ENCODE measurements at places on chromosomes 16 and 17.

DNA sequence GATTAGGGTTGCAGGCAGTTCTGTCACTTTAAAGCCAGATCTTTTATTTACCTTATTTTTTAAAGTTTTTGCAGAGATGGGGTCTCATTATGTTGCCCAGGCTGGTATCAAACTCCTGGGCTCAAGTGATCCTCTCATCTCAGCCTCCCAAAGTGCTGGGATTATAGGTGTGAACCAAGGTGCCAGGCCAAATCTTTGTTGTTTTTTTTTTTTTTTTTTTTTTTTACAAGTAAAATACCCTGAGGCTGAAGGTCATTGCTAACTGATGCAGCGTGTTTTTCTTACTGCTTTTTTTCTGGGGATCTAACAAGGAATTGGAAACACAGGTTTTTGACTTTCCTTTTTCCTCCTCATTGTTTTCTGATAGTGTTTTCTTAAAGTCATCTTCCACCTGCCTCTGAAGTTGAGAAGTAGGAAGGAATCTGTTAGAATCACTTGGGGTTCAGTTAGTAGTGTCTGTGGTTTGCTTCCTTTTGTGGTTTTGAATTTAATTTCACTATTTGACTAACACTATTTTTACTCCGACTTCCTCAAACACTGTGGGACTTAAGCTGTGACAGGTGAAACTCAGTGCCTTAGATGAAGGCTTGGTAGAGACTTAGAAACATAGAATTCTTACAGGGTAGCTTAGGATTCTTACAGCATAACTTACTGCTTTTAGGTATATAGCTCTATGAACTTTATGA is 22.2 kb downstream of the CLTC start:
- DNase-seq, result no peak

GRCh38 chr16:73053364-73054124 is 5.6 kb upstream of the ZFHX3 start:
- no peak for DNase-seq

DNA sequence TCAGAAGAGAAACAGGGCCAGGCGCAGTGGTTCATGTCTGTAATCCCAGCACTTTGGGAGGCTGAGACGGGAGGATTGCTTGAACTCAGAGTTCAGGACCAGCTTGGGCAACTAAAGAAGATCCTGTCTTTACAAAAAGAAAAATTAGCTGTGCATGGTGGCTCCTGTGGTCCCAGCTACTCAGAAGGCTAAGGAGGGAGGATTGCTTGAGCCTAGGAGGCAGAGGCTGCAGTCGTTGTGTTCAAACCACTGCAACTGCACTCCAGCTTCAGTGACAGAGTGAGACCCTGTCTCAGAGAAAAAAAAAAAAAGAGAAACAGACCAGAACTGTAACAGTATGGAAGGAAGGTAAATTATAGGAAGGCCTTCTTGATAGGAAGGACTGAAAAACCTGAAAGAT is 10.3 kb downstream of the ARL4D start:
- no peak for DNase-seq

DNA sequence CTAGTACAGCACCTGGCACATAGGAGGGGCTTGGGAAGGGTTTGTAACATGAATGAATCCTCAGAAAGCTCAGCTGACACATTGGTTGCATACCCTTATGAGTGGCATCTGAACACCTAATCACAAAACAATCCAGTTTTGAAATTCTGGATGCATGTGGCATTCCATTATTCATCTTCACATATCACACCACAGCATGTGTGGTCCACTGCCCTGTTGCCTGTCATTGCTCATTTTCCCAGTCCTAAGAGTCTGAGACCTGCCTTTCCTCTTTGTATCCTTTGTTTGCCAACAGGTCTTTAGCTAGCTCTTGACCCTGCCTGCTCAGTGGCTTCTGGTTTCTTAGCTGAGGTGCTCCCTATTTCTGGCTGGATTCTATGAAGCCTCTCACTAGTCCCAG is 170.8 kb upstream of the ASIC2 start:
- DNase-seq, result no peak

GRCh38 chr17:71260366-71260940 is 860.4 kb upstream of the SOX9 start:
- DNase-seq, result no peak

DNA sequence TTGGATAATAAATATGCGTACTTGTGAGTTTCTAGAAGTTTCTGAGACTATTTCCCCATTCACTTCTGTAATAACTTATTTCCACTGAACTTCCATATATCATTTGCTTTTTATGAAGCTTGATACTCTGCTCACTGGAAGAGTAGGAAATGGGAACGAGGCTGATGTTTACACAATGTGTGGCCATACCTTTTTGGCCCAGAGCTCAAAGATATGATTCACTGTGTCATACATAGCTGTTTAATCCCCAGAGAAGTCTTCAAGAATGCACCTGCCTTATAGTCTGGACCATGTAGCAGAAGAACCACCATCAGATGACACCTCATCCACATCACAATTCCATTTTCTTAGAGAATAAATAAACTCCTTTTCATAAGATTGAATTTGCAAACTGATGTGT is 40.3 kb upstream of the TEKT3 start:
- DNase-seq, result no peak

- no peak for DNase-seq
Observed at GRCh38 chr16:1116693-1117077, 20.6 kb upstream of the C1QTNF8 start.

DNA sequence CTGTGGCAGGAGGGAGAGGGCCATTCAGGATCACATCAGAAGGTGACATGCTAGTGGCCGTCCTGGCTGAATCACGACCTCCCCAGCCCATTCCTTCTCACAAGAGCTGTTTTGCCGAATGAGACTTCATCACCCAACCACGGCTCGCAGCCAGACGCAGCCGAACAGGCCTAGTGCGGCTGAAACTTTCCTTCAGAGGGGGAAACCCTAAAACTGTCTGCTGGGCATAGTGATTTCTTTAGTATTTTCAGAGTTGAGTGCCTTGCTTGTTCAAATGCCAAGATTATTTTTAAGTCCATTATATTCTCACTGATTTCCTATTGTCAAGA is 343.7 kb downstream of the CPPED1 start:
- no peak for DNase-seq

DNA sequence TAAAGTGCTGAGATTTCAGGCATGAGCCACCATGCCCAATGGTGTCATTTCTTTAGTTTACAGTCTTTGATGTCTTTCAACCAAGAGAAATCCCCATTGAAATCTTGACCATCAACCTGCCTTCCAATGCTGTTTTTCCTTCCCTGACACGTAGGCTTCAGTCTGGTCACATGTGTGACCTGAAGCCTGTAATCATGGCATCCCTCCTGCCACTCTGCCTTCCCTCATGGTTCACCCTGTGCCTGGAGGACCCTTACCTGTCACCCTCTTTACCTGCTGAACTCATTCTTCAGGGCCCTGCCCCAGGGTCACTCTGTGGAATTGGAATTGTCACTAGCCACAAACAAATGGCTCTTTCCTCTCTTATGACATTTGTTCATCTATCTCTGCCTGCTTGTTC is 18.1 kb upstream of the ARHGAP23 start:
- no peak for DNase-seq

DNA sequence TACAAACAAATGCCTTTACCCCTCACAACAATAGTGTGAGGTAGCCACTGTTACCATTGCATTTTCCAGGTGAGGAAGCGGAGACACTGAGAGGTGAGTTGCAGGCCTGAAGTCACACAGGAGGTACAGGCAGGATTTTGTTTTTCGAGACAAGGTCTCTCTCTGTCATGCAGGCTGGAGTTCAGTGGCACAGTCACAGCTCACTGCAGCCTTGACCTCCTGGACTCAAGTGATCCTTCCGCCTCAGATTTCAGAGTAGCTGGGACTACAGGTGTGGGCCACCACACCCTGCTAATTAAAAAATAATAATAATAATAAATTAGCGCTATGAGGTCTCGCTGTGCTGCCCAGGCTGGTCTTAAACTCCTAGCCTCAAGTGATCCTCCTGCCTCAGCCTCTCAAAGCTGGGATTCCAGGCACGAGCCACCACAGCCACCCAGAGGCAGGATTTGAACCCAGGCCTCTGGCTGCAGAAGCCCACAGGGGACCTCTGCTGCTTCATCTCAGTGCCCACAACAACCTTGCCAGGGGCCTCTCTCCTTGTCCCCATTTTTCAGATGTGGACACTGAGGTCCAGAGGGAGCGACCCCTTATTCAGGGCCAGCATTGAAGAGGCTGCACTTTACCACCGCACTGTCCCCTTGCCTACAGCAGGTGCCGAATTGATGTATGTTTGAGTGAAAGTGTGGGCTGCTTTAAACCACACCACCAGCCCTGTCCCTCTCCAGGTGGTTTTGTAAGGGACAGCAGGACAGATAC is 16.0 kb upstream of the CIBAR2 start:
- DNase-seq, result no peak

- DNase-seq, result no peak
Observed at GRCh38 chr17:10744501-10745000, 14.7 kb upstream of the TMEM220 start.

GRCh38 chr17:17947966-17948365 is 24.2 kb downstream of the TOM1L2 start:
- no peak for DNase-seq

DNA sequence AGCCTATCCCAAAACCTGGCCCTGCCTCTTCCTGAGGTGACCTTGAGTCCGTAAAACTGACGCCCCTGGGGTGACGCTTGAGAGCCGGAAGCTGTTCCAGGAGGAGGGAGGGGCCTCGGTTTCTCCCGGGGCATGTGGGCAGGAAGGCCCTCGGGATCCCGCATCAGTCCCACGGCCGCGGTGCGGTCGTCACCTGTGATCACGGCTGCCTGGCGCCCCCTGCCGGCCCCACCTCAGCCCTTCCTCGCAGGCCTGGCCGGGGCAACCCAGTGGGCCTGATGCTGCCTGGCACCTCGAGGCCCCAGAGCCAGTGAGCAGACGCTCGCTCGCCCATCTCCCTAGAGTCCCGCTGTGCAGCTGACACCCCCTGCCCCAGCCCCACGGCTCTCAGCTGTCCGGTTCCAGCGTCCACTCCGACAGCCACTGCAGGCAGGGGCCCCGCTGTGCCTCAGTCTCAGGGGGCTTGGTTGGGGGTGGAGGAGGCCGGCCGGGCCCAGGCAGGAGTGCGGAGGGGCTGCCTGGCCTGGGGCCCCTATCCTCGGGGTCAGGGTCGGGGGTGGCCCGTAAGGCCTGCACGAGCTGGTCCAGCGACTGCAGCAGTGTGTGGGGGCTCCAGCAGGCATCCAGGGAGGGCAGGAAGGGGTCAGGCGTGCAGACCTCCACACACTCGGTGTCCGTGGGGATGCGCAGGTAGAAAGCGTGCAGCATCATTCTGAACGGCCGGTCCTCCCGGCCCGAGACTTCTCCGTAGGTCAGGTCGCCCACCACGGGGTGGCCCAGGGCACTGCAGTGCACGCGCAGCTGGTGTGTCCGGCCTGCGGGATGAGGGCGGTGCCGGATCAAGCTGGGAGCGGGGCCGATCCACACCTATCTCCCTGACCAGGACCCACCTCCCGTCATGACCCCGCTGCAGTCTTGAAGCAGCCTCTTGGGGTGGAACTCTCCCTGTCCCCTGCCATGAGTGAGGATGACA is 2.3 kb downstream of the RPUSD1 start:
- DNase-seq, result peak; percentile 54

DNA sequence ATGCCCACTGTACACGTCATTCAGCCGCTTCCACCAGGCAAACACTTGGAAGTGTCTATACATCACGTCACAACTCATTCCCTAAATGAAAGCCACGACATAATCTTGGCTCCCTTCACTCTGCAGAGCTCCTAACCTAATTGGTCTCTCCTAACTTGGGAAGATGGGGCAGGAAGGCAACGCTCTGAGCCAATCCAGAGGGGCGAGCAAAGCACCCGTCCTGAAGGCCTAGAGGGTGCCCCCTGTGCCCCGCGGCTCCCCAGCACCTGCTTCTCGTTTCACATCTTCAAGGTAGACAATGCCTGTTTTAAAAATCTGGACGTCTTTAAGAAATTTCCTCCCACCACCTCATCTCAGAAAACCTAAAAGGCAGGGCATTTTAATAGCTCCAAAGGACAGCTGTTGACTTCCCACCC is 1.0 kb downstream of the CSNK2A2 start:
- DNase-seq, result no peak

GRCh38 chr17:76199469-76199868 is 40.8 kb downstream of the RNF157 start:
- DNase-seq, result no peak

GRCh38 chr16:89364606-89365005 is 125.8 kb downstream of the ANKRD11 start:
- no peak for DNase-seq

- DNase-seq, result no peak
Observed at GRCh38 chr16:67783353-67783725, 23.0 kb downstream of the RANBP10 start.

DNA sequence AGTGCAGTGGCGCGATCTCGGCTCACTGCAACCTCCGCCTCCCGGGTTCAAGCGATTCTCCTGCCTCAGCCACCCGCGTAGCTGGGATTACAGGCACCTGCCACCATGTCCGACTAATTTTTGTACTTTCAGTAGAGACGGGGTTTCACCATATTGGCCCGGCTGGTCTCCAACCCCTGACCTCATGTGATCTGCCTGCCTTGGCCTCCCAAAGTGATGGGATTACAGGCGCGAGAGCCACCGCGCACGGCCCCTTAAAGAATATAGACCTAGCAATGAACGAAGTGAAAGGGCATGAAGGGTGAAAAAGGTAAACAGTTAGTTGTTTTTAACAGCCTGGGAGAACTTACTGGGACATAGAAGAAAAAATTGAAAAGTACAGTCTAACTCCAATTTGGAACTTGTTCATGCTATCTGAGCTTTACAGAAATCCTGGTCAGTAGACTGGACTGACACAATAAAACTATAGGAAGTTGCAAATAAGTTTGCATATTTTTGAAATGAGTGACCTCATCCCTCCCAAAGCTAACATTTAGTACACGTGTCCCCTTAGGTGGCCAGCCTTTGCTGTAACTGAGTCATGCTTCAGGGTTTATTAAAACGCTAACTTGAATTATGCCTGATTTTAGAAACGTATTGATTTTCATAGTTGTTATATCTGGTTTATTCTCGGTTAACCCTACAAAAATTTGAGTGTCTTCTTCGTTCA is 1.8 kb downstream of the COG1 start:
- no peak for DNase-seq

GRCh38 chr16:12796498-12796897 is 7.2 kb downstream of the CPPED1 start:
- no peak for DNase-seq

DNA sequence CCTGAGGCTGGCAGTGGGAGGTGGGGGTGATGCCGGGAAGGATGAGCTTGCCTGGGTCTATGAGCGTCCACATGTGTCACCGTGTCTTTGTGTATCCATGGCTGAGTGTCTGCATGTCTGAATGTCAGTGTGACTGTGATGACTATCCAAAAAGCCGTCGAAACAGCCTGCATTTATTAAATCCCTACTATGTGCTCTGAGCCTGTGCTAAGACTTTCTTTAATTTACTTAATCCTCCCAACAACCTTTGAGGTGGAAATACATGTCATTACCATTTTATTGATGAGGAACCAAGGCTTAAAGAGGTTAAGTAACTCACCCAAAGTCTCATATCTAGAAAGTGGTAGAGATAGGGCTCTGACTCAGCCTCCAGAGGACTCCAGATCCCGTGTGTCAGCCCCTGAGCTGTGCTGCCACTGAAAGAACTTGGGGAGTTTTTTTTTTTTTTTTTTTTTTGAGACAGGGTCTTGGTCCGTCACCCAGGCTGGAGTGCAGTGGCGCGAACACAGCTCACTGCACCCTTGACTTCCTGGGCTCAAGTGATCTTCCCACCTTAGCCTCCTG is 20.0 kb downstream of the ARHGAP23 start:
- no peak for DNase-seq

All from midbrain (tissue), 1 donor.